Stimulated activated naive CD8-positive, alpha-beta T cell treated with anti-CD3 and anti-CD28 coated beads, Interleukin-15, amount 100 ng/mL, for 72 hours (primary cell): ENCODE measurements at places on chromosomes 6 and 20.

- no peak for DNase-seq
Measured at GRCh38 chr6:6052216-6052615, 45.5 kb upstream of the NRN1 start.

GRCh38 chr20:50389808-50390684 is 120.1 kb upstream of the PTPN1 start:
- DNase-seq = no peak

- DNase-seq = no peak
Measured at GRCh38 chr6:168413856-168414255, 27.1 kb upstream of the SMOC2 start.

GRCh38 chr20:42609618-42610017 is 580.1 kb downstream of the PTPRT start:
- DNase-seq = no peak

DNA sequence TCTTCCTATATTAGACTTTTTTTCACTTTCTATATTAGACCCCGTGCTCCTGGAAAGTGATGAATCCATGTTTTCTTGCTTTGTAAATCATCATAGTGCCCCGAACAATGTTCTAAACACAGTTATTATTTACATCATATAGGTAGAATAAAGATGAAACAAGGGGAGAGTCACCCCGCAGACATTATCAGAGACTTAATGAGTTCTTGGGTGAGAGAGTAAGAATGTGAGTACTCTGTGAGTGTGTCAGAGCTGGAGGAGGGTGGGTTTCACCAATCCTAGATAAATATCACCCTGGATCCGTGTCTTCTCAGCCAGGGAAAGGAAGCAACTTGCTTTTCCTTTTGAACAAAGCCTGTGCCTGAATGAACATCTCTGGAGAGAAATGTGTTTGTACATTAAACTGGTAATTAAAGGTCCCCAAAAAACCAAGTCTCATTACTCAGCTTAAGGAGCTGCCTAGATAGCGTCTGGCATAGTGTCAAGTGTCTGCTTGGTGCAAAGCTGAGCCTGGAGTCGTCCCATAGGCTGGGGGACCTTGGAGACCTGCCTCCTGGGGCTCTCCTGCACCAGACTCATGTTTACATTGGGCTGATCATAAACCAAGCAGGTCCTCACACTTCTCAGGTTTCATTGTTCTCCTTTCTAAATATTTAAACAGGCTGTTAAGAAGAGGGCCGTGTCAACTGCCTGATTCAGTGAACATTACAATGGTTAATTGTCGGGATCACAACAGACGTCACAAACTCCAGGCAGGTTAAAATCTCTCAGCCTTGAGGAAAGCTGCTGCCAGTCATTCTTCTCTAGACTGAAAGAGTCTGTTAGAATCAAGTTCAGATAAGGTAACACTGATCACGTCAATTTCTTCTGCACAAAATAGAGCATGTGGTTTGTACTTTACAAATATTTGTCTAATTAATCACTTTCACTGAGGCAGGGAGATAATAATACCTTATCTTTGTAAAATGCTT is 179.7 kb upstream of the MYLIP start:
- no peak for DNase-seq
